ENCODE measurements at places on chromosomes 6 and 20.

GRCh38 chr6:166988674-166989201 lies 10.5 kb upstream of the CEP43 start:
- no peak for DNase-seq

DNA sequence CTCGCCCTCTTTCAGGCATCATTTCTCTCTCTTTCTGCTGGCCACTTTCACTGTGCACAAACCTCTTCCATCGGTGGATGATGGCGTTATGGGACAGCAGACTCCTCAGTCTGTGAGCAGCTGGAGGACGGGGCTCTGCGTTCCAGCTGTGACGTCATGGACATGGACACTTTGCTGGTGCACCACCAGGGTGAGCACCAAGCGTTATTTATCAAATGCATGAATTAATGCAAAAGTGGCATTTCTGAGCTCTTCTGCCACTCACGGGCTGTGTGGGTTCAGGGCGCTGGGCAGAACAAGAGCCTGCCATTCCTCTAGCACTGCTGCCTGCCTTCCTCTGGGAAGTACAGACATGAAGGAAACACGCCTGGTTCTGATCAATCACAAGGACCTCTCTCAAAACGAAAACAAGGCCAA lies 82.9 kb upstream of the MPC1 start:
- no peak for DNase-seq

GRCh38 chr20:63363981-63364561 lies 2.9 kb upstream of the CHRNA4 start:
- DNase-seq: no peak

DNA sequence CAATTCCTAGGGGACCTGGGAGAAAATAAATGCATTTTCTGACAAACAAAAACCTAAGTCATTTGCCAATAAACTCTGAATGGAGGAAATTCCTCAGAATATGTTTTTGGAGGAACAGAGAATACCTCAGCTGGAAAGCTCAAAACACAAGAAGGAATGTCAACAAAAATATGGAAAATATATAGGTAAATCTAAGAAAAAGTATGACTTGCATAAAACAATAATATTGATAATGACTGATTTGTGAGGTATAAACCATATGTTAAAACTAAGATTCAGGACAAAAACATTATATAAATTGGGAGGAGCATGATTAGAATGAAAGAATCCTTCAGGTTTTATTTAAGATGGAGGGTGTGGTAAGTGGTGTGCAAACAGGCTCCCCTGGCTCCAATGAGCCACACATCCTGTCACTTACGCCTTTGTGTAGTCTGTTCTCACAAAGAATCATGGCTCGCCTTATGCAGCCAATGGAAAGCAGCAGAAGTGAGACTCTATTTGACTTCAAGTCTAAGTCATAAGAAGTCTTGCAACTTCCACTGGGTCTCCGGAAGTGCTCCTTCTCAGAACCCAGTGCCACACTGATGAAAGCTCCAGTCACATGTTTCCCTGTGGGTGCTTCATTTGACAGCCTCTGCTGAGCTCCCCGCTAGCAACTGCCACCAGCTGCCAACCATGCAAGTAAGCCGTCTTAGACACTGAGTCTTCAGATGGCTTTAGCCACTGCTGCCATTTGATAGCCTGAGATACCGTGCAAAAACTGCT lies 8.1 kb downstream of the CFAP61 start:
- DNase-seq: no peak

GRCh38 chr6:19157486-19157885 lies 679.7 kb upstream of the ID4 start:
- no peak for DNase-seq

- no peak for DNase-seq
Measured at GRCh38 chr6:17971128-17972073, 16.0 kb downstream of the KIF13A start.

GRCh38 chr6:76451926-76452709 lies 379.7 kb upstream of the IMPG1 start:
- DNase-seq: no peak

GRCh38 chr6:34378470-34378869 lies 14.0 kb downstream of the NUDT3 start:
- no peak for DNase-seq

DNA sequence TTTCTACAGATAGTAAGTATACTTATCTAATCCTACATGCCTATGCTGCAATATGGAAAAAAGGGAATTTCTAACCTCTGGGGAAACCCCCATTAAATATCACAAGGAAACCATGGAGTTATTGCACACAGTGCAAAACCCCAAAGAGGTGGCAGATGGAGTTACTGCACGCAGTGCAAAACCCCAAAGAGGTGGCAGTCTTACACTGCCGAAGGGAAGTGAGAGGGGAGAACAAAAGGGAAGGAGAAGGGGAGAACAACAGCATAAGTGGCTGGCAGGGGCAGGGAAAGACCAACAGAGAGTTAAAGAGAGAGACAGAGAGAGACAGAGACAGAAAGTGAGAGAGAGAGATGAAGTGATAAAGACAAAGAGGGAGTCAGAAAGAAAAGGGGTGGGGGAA lies 43.8 kb upstream of the EIF2S2 start:
- no peak for DNase-seq

DNA sequence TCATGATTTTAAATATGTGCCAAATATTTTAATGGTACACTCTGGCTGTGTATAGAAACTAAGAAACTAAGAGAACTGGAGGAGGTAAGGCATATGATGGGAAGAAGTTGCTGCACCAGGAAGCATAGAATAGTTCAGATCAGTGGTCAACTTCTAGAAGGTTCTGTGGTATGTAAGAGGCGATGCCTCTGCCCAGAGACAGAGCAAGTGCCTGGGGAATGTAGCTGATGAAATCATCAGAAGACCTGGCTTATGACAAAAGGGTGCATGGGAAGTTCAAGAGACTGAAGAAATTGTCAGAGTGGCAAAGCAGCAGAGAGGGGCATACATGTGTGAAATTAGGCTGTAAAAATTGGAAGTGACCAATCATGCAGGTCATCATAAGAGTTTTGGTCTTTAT lies 580.8 kb downstream of the BMP2 start:
- no peak for DNase-seq

GRCh38 chr6:135115411-135115810 lies 60.8 kb upstream of the HBS1L start:
- no peak for DNase-seq

DNA sequence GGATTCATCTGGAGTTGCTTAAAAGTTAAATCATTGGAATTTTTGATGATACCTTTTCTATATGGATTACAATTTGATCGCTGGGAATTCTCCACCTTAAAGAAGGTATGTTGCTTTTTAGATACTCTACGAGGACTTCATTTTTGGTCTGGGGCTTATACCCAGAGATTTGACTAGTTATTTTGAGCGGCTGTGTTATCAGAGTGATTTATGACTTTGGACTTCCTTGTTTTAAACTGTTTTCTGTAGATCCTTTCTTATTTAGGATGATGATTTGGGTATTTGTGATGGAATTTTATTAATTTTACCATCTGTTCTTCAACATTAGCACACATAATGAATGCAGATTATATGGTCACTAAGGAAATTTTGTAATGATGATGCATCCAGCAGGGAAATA lies 75.2 kb downstream of the SOX4 start:
- no peak for DNase-seq

DNA sequence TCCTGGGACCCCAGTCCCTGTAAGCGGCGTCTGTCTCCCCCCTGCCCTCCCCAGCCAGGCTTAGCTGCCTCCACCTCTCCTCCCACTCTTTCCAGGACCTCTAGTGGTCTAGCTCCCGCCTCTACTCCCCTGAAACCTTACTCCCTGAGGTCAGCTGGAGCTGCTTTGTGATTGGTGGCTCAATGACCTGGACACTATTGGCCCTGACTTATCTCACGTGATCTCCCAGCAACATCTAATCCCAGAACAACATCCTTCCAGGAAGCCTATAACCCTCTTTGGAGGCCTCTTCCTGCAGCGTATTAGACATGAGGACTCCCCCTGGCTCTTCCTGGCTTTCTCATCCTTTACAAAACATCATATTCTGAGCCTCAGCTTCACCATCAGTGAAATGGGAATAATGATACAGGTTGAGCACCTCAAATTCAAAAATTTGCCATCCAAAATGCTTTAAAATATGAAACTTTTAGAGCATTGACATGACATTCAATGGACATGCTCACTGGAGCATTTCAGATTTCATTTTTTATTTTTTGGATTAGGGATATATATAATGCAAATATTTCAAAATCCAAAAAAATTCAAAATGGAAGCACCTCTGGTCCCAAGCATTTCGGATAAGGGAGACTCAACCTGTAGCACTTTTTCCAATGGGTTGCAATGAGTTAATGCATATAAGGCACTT lies 16.3 kb upstream of the SRC start:
- no peak for DNase-seq

GRCh38 chr6:170007468-170008293 lies 256.3 kb downstream of the ERMARD start:
- DNase-seq: no peak

DNA sequence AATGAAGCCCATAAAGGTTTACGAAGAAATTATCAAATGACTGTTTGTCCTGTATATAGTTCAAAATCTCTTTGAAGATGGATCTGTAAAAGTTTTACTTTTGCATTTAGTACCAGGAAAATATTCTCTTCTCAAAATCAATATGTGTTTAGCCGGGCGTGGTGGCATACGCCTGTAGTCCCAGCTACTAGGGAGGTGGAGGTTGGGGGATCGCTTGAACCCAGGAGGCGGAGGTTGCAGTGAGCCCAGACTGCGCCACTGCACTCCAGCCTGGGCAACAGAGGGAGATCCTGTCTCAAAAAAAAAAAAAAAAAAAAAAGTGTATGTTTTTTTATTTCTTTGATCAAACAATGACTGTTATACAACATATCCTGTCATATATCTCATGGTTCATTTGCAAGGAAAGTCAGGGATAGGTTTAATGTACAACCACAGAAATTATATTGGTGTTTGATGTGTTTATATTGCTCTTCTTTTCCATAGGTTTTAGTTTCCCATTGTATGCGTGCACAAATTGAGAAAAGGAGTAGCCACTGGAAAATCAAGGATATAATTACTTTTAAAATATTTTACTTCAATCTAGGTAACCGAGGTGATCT lies 40.1 kb downstream of the SOX4 start:
- DNase-seq: no peak

- no peak for DNase-seq
Measured at GRCh38 chr20:58246346-58246745, 17.9 kb upstream of the ANKRD60 start.

GRCh38 chr6:134245706-134246105 lies 72.2 kb downstream of the SGK1 start:
- no peak for DNase-seq

- DNase-seq: no peak
Measured at GRCh38 chr6:4057036-4057435, 21.9 kb downstream of the FAM217A start.

DNA sequence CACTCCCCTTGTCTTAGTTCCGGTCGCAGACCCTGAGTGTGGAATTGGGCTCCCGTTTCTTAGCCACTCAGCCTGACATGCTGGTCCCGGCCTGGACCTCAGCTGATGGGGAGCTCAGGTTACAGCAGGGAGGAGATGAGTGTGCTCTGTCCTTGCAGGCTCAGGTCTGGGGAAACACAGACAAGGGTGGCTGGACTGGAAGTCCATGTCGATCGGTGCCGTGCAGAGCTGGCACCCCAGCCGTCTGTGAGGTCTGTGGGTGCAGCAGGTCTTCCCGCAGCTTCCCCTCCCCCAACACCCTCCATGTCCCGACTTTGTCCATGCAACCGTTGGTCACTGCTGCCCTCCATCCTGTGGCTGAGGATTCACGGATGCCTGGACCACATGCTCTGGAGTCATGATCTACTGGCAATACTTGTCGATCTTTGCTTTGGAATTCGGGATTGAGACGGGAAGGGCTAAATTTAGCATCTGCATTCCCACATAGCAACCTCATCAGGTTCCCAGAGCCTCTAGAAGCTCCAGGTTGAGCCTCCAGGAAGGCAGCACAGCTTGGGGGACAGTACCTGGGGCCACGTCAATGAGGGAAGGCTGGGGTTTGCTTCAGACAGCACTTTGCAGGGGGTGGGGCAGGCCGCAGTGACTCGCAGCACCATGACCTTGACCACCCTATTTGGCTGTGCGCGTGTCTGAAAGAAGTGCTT lies 118.8 kb downstream of the PSMB1 start:
- DNase-seq: no peak

DNA sequence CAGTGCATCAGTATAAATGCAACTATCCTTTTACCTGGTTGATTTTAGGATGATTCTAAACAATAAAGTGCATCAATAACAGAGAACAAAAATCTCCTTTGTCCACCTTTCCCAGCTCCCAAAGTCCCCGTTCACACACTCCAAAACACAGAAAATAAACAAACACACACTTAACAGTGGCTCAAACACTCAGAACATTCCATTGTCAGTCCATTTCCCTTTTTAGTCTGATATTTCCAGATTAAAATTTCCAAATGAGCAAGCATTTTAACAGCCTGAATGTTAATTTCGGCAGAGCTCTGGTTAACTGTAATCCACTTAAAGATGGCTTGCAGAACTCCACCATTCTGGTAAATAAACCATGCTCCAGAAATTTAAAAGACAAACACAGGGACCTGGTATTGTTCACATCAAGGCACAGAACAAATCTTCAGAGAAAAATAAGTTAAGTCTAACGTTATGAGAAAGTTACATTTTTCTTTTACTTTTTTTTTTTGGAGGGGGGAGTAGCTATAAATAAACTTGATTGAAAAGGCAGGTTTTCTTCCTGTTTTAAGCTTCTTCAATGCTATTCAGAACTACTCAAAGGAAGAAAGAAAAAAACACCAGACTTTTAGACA lies 100.8 kb downstream of the DST start:
- DNase-seq: no peak

GRCh38 chr20:53783768-53784167 lies 190.1 kb upstream of the ZNF217 start:
- DNase-seq: no peak

Data from stimulated activated CD4-positive, alpha-beta T cell treated with anti-CD3 and anti-CD28 coated beads, Interleukin-1b, Interleukin-23, amount 100 ng/mL, for 24 hours (primary cell).